LHCN-M2 (cell line): ENCODE measurements at places on chromosomes 6 and 20. TPM values are rescaled to one million over a fixed set of nuclear protein-coding genes. Genes with fewer than 3 reads are reported as not detected.

GRCh38 chr6:5125152-5126006 lies 40.2 kb downstream of the PPP1R3G start:
- peak; percentile 71 for DNase-seq

DNA sequence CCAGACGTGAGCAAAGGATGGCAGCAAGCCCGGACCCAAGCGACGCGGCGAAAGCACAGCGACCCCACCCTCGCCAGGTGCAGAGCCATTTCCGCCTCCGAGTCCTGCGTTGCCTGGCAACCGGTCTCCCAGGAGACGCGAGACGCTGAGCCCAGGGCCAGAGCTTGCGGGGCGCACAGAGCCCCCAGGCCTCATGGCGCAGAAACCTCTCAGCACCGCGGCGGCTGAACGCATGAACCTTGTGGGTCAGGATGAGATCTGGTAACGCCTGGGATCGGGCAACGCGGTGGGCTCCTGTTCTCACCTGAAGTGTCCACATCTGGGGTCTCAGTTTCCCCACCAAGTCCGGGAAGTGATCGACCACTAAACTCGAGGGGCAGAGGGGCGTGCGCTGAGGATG lies 77.7 kb downstream of the ANKRD60 start:
- no peak for DNase-seq

RBBP8NL gene
- not detected in 2 replicates for total RNA-seq

GRCh38 chr6:127279815-127280214 lies 13.2 kb downstream of the RNF146 start:
- no peak for DNase-seq

- DNase-seq: no peak
Observed at GRCh38 chr6:167944130-167944529, 53.3 kb upstream of the KIF25 start.

GRCh38 chr6:40395066-40395697 lies 192.0 kb downstream of the LRFN2 start:
- no peak for DNase-seq

- no peak for DNase-seq
Observed at GRCh38 chr20:3133155-3133554, 26.5 kb downstream of the FASTKD5 start.

DNA sequence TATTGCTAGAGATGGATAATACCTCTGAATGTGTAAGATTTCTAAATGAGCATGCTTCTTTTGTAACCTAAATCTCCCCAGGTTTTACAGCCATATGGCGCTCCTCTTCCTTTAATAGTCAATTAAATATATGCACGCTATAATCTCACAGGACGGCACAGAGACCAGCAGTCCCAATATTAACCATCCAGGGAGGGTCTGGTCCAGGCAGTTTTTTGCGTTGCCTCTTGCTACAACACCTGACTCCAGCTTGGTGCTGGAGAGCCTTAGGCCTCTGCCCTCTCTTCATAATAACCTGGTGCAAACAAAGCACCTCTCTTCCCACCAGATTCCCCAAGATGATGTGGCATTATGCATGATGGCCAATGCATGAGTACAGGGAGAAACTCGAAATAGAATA lies 183.4 kb downstream of the LY86 start:
- DNase-seq: no peak

ERGIC3 gene
- total RNA-seq: 239 and 270 TPM in 2 replicates

TP53TG5 gene
- total RNA-seq: not detected in 2 replicates

LHFPL5 gene
- 0.17 TPM in 1 of 2 replicates, not detected in the other for total RNA-seq

GRCh38 chr6:126824815-126825214 lies 293.7 kb upstream of the RSPO3 start:
- no peak for DNase-seq

DNA sequence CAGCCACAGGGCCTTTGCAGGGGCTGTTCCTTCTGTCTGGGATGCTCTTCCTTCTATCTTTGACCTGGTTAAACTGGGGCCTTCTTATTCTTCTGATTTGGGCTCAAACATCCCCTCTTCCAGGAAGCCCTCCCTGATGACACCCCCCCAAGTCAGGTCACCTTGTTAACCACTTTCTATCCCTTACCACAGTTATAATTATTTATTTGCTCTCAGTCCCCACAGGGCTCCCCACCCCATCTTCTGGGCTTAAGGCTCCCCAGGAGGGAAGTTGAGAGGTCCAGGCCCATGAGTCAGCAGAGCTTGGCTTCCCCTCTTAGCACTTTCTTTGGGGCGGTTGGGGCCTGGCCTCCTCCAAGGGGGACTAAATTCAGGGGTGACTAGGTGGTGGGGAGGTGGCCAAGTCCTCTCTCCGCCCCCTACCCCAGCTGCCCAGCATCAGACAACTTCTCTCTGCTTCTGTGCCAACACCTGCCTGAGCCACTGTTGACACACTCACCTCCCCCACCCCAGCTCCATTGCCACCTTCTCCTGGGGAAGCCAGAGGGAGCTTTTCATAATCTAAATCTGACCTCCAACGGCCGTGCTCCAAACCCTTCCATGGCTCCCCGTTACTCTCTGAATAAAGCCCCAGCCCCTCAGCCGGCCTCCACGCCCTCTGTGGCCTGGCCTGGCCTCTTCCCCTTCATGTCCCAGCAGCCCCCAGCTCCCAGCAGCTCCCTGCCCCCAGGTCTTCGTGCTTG lies 70.0 kb downstream of the CEBPB start:
- DNase-seq: no peak

- DNase-seq: no peak
Observed at GRCh38 chr6:90819483-90819882, 232.6 kb upstream of the MAP3K7 start.

HLA-B gene
- total RNA-seq: 47.6 and 58.7 TPM in 2 replicates

DNA sequence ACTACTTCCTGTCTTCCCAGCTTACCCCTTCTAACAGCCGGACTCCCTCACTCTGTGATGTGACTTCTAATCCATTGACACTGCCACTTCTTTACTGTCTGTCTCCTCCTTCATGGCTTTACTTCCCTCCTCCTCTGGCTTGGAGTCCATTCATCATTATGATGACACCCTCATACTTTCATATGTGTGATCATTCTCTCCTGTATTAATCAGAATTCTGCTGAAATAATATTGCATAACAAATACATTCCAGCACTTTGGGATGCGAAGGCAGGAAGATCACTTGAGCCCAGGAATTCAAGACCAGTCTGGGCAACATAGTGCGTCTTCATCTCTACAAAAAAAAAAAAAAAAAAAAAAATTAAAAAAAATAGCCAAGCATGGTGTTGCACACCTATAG lies 147.9 kb upstream of the BTBD3 start:
- no peak for DNase-seq

- no peak for DNase-seq
Observed at GRCh38 chr6:142700671-142701312, 244.2 kb downstream of the HIVEP2 start.

DNA sequence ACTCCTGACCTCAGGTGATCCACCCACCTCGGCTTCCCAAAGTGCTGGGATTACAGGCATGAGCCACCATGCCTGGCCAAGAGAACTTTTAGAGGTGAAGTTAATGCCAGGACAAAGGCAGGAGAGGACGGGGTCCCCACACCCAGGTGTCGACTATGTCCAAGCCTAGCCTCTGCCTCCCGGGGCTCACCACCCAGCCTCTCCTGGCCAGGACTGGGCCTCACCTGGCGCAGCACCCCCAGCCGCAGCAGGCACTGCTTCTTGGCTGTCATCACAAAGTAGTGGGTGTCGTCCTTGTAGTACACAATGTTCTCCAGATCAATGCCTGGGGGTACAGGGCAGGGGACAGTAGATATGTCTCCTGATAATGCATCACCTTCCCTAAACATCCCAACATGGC lies 4.2 kb downstream of the MICAL1 start:
- DNase-seq: no peak

DNA sequence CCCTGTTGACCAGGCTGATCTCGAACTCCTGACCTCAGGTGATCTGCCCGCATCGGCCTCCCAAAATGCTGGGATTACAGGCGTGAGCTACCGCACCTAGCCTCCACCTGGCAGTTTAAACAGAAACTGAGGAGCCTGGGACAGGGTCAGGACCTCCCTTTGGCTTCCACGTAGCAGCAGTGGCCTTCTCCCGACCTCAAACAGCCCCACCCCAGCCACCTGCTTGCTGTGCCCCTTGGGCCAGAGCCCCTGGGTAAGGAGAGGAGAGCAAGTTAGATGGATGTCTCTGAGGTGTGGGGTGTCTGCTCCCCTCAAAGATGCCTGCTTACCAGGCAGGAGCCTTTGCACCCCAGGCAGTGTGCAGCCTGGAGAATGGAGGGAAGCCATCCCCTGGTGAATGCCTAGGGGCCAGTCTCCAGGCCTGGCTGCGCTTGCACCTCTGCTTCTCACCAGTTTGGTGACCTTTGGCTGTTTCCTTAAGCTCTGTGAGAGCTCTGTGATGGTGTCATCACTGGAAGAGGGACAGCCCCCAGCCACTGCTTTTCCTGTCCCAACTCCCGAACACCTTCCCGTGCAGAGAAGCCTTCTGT lies 42.1 kb upstream of the MDFI start:
- DNase-seq: no peak
